ENCODE measurements at places on chromosomes 1 and 21. TPM values are rescaled to one million over a fixed set of nuclear protein-coding genes. Genes with fewer than 3 reads are reported as not detected.

ILDR2 gene
- 0.85 TPM for total RNA-seq

SLC37A1 gene
- 9.6 TPM for total RNA-seq

PLA2G5 gene
- total RNA-seq, result 18.7 TPM

- no peak overlapping the region for H3K27ac ChIP-seq
- no peak for DNase-seq
- no peaks in the 10 kb centered on the region for H3K4me1 ChIP-seq
- no peak overlapping the region for H3K4me3 ChIP-seq
Observed at GRCh38 chr1:112493351-112493750, 15.4 kb upstream of the WNT2B start.

DNA sequence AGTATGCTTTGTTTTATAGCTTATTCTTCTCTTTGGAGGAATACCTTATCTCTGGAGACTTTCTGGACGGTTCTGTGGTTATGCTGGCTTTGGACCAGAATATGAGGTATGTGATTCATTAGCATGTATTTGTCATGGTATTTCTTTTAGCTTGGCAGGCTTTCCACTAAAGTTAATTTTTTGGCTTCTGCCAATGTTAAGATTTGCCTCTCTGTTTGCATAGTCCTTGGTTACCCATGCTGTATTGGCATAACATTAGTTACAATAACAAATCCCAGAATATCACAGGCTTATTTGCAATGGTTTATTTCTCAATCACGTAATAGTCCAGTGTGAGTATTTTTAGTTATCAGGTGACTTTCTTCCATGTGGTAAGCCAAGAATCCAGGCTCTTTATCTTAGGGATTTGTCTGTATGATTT, 9.7 kb downstream of the ZMPSTE24 start:
- no peak for DNase-seq
- H3K36me3 ChIP-seq, result peaks cover 25% of the 10 kb centered on the region
- peak overlapping the region; percentile 94 for H3K27ac ChIP-seq
- H3K4me1 ChIP-seq, result peaks cover 28% of the 10 kb centered on the region

Data from thoracic aorta (tissue), 2 donors.